PC-9 (cell line): ENCODE measurements at places on chromosomes 16 and 17. TPM values are rescaled to one million over a fixed set of nuclear protein-coding genes. Genes with fewer than 3 reads are reported as not detected.

- H3K27me3 ChIP-seq = peaks cover 27% of the 10 kb centered on the region
- DNase-seq = no peak
- H3K4me1 ChIP-seq = 0 out of 2 replicates have a peak, but pooled peaks cover 4% of the 10 kb centered on the region
- no peak overlapping the region for H3K27ac ChIP-seq
- H3K36me3 ChIP-seq = no peaks in the 10 kb centered on the region
These were observed 701 bp upstream of the MRC2 start for GRCh38 chr17:62626719-62627218.

DNA sequence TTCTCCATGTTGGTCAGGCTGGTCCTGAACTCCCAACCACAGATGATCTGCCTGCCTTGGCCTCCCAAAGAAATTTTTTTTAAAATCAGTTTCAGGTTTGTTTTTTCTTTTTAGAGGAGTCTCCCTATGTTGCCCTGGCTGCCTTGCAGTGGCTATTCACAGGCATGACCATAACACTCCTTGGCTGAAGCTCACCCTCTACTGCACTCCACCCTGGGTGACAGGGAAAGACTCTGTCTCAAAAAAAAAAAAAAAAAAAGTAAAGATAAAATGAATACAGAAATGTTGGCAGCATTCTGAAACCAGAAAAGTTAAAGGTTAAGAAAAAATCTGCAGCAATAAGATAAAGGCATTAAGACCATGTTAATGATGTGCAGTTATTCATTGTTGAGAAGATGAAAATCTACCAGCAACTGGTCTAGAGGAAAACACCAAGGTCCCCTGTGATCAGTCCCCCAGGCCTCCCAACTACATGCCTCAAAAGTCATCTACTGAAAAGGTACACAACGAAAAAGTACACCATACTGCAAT lies 15.1 kb downstream of the YWHAE start:
- H3K27me3 ChIP-seq = no peaks in the 10 kb centered on the region
- H3K27ac ChIP-seq = no peak overlapping the region
- no peak for DNase-seq
- 0 out of 2 replicates have a peak, but pooled peaks cover 9% of the 10 kb centered on the region for H3K4me1 ChIP-seq

- no peak overlapping the region for H3K4me3 ChIP-seq
- DNase-seq = no peak
- H3K36me3 ChIP-seq = no peaks in the 10 kb centered on the region
- H3K4me1 ChIP-seq = no peaks in the 10 kb centered on the region
- no peak overlapping the region for H3K27ac ChIP-seq
These were observed 300.6 kb upstream of the CDH5 start for GRCh38 chr16:66065925-66066324.

DNA sequence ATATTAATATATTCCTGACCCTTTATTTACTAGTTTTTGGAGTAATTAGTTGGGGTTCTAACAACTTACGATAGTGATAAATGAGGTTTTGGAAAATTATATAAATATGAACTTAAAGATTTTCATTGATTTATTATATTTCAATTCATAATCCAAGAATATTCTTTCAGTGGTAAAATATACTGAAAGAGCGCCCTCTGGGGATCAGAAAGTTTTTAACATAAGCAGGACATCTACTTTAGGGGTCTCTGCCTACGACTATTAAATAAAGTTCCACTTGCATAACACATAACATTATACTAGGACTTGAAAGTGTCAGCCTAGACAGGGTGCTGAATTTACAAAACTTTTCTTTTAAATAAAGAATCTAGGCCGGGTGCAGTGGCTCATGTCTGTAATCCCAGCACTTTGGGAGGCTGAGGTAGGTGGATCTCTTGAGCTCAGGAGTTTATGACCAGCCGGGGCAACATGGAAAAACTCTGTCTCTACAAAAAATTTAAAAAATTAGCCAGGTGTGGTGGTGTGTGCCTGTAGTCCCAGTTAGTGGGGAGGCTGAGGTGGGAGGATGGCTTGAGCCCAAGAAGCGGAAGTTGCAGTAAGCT lies 15.6 kb downstream of the RFWD3 start:
- no peaks in the 10 kb centered on the region for H3K27me3 ChIP-seq
- no peak for DNase-seq
- H3K4me3 ChIP-seq = no peak overlapping the region
- no peak overlapping the region for H3K27ac ChIP-seq
- H3K4me1 ChIP-seq = 0 out of 2 replicates have a peak, but pooled peaks cover 8% of the 10 kb centered on the region

GRCh38 chr16:4767872-4768548 lies 1.0 kb upstream of the ZNF500 start:
- no peaks in the 10 kb centered on the region for H3K36me3 ChIP-seq
- peak; percentile 31 for DNase-seq
- H3K27ac ChIP-seq = peak overlapping the region; percentile 68
- peaks cover 10% of the 10 kb centered on the region for H3K4me1 ChIP-seq
- peak overlapping the region; percentile 70 for H3K4me3 ChIP-seq

- H3K4me1 ChIP-seq = no peaks in the 10 kb centered on the region
- H3K27me3 ChIP-seq = no peaks in the 10 kb centered on the region
- no peaks in the 10 kb centered on the region for H3K36me3 ChIP-seq
- H3K27ac ChIP-seq = no peak overlapping the region
- no peak overlapping the region for H3K4me3 ChIP-seq
These were observed 44.9 kb downstream of the TMEM235 start for GRCh38 chr17:78276098-78276887.

DNA sequence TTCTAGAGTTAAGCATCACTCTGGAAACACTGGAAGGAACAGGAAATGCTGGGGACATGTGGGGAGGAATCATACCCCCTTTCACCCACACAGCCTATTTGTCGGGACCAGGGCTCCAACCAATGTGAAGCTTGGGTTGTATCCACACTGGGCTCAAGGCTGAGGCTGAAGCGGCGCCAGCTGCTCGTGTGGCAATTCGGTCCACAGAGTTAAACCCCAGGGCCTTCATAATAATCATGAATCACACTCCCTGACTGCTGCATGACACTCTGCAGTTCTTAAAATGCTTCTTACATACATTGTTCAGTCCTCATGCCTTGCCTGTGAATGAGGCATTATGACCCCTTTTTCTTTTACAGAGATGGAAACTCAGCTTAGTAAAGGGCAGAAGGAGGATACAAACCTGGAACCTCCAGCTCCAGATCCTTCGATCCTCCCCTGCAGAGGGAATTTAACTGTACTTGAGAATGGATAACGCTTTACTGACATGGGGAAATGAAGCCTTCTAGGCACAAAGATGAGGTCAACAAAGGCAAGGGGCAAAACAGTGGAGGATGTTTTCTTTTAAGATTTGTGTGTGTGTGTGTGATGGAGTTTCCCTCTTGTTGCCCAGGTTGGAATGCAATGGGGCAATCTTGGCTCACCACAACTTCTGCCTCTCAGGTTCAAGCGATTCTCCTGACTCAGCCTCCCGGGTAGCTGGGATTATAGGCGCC lies 72.7 kb downstream of the SOX9 start:
- no peak for DNase-seq
- no peaks in the 10 kb centered on the region for H3K27me3 ChIP-seq
- no peaks in the 10 kb centered on the region for H3K4me1 ChIP-seq

WNT9B gene
- not detected in 2 replicates for total RNA-seq

GRB7 gene
- total RNA-seq = 49.1 and 55.9 TPM in 2 replicates

SEC14L1 gene
- total RNA-seq = 66.0 and 83.1 TPM in 2 replicates

MT1F gene
- total RNA-seq = 4.0 and 10.3 TPM in 2 replicates

OR1D2 gene
- total RNA-seq = not detected in 2 replicates
